ENCODE measurements at places on chromosomes 5 and 9. TPM values are rescaled to one million over a fixed set of nuclear protein-coding genes. Genes with fewer than 3 reads are reported as not detected.

The GAS1 gene
- total RNA-seq, result 160 TPM

The TAF11L10 gene
- not detected for total RNA-seq

The SLC9A3 gene
- total RNA-seq, result 0.71 TPM

The STXBP1 gene
- total RNA-seq, result 80.3 TPM

The HNRNPAB gene
- total RNA-seq, result 97.0 TPM

The NPM1 gene
- 508 TPM for total RNA-seq
